Muscle of leg (tissue), 16 donors: ENCODE measurements at places on chromosomes 1 and 21. TPM values are rescaled to one million over a fixed set of nuclear protein-coding genes. Genes with fewer than 3 reads are reported as not detected.
A peak's percentile ranks its signal among the peaks of the same experiment; 100 is the strongest.

DNA sequence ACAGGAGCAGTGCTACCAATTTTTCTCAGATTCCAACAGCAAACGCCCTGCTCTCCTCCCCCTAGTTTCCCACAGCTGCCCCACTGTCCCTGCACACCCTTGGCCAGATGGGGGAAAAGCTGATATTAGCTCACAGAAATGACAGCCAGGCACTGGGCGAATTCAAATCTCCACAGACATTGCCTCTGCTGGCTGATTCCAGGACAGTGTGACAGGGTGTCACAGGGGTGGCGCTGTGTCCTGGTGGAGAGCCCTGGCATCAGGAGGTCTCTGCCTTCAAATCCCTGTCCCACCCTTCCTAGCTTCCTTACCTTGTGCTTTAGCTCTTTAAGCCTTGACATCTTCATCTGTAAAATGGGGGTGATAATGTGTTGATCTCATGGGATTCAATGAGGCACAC is 10.4 kb downstream of the OLIG1 start:
- DNase-seq = no peak

DNA sequence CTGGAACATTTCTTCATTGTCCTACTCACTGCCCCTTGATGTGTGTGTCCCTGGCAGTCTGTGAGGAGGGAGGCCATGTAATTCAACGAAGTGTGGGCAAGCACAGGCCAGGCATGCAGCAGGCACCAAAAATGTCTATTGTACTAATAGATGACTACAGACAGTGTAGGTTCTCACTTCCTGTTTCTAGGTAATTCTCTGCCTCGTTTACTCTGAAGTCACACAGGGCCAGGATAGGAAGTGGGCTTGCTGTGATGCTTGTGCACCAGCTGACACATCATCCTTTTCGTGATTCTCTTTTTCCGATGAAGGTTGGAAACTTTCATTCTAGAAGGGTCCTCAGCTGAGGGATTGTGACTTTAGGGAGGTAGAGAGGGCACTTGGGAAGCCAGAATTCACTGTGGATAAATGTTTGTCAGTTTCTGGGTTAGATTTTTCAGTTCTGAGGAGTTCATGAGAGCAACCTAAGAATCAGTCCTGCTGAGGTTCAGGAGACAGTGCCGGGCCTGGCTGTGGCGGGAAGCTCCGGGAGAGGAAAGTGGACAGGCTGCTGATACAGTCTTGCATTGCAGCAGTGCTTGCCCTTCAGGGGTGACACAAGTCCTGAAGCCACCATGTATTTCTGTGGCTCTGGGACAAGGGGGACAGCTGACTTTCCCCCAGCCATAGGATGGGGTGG is 4.3 kb upstream of the CSF1 start:
- DNase-seq = no peak

GRCh38 chr1:119808491-119808890 is 2.8 kb downstream of the REG4 start:
- DNase-seq = no peak

DNA sequence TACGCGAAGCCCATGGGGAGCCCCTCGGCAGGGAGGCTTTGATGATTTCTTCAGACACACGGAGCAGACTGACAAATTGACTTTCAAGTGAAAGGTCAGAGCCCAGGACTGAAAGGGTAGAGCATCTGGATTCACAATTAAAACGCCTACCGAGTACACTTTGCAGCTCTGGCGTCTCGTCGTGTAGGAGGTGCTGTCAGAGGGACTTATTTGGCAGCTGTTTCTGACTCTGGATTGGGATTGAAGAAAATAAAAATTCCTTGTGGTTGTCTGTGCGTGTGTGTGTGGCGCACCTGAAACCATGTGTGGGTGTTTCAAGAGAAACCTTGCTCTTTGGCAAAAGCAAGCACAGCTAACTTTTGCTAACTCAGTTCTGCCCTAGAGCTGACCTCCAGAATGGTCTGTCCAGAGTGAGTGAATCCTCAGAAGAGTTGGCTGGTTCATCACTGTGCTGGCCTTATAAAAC is 348.7 kb downstream of the HLX start:
- peak; percentile 65 for DNase-seq

DNA sequence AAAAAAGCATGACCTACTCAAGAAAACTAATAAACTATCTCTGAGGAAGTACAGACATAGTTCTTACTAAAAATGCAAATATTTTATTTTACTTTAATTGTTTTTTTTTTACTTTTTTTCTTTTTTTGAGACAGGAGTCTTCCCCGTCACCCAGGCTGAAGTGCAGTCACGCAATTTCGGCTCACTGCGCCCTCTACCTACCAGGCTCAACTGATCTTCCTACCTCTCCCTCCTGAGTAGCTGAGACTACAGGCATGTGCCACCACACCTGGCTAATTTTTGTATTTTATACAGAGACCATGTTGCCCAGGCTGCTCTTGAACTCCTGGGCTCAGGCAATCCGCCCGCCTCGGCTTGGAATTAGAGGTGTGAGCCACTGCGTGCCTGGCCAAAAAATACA is 1263.1 kb downstream of the KCNT2 start:
- DNase-seq = no peak

DNA sequence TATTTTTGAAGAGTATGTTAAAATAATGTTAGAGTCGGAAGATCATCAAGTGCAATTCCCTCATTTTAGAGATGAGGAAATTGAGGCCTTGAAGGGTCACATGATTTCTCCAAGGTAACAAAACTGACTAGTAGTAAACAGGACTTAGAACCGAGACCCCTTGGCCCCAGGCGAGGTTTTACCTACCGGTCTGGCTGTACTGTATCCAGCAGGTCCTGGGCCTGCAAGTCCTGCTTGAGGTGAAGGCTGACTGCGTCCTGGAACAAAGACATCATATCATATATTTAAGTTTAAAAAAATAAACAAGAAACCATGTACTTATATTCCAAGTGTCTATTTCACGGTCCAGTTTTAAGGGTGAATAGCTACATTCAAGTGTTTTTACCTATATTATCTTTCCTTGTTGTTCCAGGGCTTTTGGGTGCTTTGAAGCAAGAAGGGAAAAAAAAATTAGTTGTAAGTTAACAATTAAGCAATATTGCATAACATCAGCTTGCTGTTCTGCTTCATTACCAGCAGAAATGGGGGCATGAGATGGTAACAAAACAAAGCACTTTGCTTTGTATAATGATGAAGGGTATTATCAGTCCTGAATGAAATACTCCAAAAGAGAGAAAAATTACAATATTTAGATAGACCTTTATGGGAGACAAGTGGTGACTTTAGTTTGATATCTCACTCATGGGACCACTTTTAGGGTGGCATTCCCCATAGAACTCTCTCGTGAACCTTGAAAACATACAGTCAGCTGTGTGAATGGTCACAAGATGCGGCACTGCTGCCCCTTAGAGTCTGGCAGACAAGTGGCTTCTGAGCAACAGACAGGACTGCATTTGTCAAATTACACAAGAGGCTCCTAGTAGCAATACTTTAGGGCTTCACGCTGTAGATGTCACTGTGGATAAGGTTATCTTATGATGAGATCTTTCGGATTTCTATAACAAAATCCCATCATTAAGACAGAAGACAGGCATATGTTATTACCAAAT is 29.8 kb upstream of the CFAP298 start:
- DNase-seq = no peak

DNA sequence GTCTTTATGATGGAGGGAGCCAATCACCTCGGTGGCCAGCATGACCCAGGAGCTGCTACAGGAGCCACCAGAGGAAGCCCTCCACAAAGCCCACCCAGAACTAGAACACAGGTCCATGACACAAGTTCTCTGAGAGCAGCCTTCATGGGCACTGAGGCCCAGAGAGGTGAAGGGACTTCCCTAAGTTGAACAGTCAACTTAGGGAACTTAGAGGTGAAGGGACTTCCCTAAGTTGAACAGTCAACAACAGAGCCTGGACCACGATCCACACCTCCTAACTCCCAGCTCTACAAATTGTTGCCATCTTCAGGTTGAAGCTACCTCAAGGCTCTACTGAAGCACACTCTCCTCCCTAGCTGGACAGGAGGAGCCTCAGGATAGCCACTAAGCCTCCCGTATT is 132.7 kb downstream of the CCDC185 start:
- DNase-seq = no peak

The BEND5 gene
- 11.8 TPM for total RNA-seq

The MYOM3 gene
- total RNA-seq = 302 TPM

The BATF3 gene
- total RNA-seq = 2.3 TPM

The MAN1C1 gene
- 5.2 TPM for total RNA-seq

The SELENBP1 gene
- 31.2 TPM for total RNA-seq

The PDE9A gene
- total RNA-seq = 6.0 TPM
